ENCODE measurements at places on chromosomes 12 and 14.
A peak's percentile ranks its signal among the peaks of the same experiment; 100 is the strongest.

- no peak for DNase-seq
Measured at GRCh38 chr12:12807970-12808702, 5.0 kb upstream of the DDX47 start.

DNA sequence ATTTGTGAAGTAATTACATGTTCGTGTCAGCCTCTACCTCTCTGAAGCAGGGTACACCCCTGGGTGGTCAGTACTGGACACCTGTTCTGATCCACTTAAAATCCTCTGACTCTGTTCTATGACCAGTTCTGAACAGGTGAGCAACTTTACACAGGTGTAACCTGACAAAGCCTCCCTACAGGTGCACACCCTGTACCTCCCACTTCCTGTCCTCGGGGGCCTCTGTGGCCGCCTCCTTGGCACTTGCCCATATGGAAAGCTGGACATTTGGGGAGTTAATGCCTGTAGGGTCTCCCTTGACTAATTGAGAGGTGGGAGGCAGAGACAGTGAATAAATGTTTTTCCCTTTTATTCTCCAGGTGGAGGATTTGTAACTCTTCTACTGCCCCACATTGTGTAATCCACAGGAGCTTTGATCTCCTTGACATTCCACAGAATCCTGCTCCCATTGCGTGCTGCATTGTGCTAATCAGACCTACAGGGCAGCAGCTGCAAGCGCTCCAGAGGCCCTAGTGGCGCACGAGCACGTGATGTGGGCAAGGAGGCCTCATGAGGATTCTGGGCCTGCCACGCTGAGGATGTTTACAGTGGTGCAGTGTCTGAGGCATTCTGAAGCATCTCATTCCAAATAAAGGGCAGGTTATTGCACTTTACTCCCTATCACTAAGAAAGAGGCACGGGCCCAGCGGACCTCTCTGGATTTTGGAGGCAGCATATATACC is 45.8 kb upstream of the BATF start:
- no peak for DNase-seq

- no peak for DNase-seq
Measured at GRCh38 chr12:95726903-95727302, 63.7 kb downstream of the NTN4 start.

GRCh38 chr14:65195042-65195719 is 92.9 kb upstream of the MAX start:
- DNase-seq = no peak

DNA sequence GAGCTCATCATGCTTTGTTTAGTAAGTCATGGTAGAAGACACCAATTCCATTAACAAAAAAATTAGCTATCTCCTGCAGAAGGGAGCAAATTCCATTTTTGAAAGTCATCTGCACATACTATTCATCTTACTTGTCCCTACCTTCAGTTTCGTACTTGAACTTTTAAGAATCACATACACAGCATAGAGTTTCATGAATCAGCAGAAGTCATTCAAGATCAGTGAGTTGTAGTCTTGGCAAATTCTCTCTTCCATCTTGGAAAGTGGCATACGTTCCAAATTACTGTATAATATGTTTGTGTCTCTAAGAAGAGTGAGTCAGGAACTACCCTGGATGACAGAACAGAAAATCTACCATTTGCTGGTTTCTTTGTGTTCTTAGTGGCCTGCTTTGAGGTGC is 14.1 kb downstream of the VRK1 start:
- no peak for DNase-seq

DNA sequence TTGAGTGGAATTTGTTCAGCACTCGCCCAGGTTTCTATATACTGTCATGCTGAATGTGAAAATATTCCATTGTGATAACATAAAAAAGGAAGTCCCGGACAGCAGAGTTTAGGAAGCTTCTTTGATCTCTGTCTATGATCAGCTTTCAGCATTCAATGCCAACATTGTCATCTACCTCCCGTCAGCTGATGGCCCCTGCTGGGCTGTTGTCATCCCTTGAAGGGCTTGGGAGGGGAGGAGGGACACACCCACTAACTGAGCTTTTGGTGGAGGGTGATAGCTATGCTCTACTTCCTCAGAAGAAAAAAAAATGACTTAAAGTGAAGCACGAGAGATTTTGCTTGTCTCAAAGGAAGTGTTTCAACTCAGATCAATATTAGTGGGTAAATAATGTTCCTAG is 4.7 kb upstream of the KRT77 start:
- DNase-seq = no peak

- no peak for DNase-seq
Measured at GRCh38 chr12:6314776-6315175, 4.3 kb downstream of the PLEKHG6 start.

GRCh38 chr12:27534765-27535161 is 10.8 kb downstream of the PPFIBP1 start:
- no peak for DNase-seq

DNA sequence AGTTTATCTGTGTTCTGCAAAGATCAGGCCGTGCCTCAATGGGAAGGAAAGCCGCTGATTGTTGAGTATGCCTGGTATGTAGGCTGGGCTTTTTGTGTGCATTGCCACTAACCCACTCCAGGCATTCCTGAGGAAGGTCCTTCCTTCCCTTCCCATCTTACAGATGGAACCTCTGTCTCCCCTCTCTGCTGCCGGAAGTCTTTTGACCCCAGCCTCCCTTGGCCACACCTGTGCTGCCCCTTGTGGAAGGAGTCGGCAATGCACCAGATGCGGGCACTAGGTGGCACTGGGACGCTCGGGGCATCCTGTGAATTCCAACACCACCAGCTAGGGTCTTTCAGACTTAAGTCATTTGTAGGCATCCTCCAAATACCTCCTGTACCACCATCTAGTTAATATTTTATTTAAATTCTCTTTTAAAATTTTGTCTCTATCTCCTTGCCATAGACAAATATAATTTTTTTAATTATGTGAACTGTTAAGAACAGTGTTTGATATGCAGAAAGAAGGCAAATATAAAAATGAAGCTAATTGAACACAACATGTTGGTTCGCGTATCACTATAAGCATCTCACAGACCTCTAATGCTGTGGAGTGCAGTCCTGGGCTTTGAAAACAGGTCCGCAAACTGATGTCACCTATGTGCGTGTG is 99.6 kb downstream of the RIN3 start:
- no peak for DNase-seq

- DNase-seq = no peak
Measured at GRCh38 chr12:1474574-1475153, 119.7 kb downstream of the FBXL14 start.

- no peak for DNase-seq
Measured at GRCh38 chr14:93943052-93943451, 15.9 kb downstream of the FAM181A start.

- DNase-seq = peak; percentile 86
Measured at GRCh38 chr12:94100211-94100627, 48.2 kb upstream of the PLXNC1 start.

GRCh38 chr14:24935796-24936195 is 114.2 kb downstream of the STXBP6 start:
- DNase-seq = no peak

GRCh38 chr12:66168410-66168809 is 1.4 kb downstream of the TMBIM4 start:
- DNase-seq = no peak

DNA sequence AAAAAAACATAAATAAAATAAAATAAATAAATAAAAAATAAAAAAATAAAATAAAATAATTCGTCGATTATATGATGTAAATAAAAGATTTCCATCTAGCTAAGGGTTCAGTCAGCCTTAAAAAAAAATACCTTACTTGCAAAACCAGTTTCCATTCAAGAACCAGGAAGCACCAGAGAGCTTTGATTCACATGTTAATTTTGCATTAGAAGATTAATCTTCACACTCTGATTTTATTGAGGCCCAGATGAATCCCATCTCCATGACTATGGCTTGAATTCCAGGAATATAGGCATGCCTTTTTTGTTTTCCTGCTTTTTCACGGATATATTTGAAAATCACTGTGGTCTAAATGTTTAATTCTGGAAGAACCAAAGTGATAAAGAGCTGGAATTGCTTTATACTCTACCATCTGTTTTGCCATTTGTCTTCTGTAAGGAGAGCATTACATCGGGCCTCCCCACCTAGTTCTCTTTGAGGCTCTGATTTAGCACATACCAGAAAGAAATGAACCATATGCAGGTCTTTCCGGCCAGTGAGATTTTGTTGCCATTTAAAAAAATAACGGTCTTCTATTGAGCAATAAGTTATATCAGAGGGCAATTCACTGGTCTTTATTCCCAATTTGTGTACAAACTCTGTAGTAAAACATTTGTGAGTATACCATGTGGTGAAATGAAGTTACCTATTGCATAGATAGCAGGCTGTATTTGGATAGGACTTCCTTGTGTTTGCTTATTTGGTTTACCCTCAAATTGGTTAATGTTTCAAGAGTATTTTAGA is 175.5 kb downstream of the AEBP2 start:
- DNase-seq = no peak

- DNase-seq = no peak
Measured at GRCh38 chr14:40268236-40268635, 836.0 kb upstream of the FBXO33 start.

- no peak for DNase-seq
Measured at GRCh38 chr12:1676043-1676442, 14.8 kb upstream of the ADIPOR2 start.

GRCh38 chr12:69231479-69231878 is 7.9 kb upstream of the CPSF6 start:
- DNase-seq = no peak

- no peak for DNase-seq
Measured at GRCh38 chr14:96416292-96416691, 24.4 kb downstream of the AK7 start.

- no peak for DNase-seq
Measured at GRCh38 chr14:37615582-37616289, 20.3 kb downstream of the TTC6 start.

DNA sequence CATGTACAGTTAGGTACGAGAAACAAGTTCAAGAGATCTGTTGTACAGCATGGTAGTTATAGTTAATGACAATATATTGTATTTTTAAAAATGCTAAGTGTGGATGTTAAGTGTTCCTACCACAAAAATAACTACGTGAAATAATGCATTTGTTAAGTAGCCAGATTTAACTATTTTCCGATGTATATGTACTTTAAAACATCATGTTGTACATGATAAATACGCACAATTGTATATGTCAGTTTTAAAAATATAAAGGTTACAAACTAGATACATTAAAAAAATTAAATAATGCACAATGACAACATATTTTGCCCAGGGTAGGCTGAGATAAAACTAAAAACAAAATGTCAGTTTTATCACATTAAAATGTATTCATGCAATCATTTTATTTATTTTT is 285.1 kb upstream of the DCN start:
- no peak for DNase-seq

GRCh38 chr12:14981049-14981448 is 8.2 kb downstream of the PDE6H start:
- DNase-seq = no peak

GRCh38 chr12:1812650-1813302 is 7.6 kb upstream of the LRTM2 start:
- DNase-seq = no peak

GRCh38 chr14:40757376-40757950 is 849.2 kb upstream of the LRFN5 start:
- no peak for DNase-seq

DNA sequence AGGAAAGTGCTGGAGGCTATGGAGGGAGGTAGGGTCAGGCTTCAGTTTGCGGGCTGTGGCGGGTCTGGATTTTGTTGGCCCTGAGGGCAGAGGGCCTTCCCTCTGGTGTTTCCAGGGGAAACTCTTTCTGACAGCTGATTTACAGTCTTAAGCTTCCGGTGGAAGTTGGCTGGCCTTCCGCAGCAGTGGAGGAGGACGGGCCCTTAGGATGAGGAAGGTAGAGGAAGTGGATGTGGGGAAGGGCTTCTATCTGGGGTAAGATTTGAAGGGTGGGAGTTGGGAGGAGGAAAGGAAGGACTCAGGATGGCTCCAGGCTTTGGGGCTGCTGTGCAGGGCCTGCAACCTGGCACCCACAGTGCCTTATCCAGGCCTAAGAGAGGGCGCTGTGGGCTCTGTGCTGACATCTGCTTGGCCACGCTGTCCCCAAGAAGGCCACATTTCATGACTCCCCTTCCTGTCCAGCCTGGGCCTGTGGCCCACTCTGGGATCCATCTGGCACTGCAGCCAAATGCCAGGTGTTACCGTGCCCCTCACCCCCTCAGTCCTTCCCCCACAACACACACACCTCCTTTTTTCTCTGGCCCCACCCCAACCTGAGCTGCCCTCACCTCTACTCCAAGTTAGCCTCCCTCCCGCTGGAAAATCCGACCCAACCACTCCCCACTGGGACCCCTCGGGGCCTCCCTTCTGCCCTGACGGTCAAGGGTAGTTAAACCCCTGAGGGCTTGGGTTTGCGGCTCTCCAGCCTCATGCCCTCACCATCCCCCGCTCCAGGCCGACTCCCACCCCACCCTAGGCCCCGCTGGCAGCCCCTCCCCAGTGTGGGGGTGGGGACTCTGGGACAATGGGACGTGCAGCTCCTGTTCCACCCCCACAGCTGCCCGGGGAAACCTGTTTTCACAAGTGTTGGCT is 7.7 kb upstream of the PPP1R13B start:
- no peak for DNase-seq

DNA sequence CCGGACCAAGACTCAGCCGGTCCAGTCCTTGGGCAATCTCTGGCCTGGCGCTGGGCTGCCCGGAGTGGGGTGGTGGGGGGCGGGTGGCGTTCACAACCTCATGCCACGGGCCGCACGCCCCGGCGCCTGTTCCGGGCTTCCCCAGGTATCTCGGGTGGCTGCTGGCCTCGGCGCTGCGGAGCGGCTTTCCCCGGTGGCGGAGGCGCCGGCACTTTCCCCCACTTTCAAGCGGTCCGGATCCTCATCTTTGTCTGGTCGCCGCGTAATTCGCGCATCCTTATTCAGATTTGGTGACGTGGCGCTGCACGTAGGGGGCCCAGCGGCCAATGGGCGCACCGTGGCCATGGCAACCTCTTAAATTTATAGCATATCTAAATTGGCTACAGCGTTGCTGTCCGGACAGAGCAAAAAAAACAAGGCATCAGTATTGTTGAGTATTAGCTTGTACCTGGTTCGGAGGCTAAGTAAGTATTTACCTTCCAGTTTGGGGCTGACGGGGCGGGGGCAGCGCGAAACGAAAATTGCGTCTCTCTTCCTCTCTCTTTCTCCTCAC is at the start of gene LHX5:
Gene LHX5 (minus strand): TSS at position 253 of the 553 bp plus-strand sequence. CDS start 373 bp downstream, outside the sequence.
- DNase-seq = no peak

- DNase-seq = no peak
Measured at GRCh38 chr14:77037938-77038568, 9.5 kb upstream of the IRF2BPL start.

DNA sequence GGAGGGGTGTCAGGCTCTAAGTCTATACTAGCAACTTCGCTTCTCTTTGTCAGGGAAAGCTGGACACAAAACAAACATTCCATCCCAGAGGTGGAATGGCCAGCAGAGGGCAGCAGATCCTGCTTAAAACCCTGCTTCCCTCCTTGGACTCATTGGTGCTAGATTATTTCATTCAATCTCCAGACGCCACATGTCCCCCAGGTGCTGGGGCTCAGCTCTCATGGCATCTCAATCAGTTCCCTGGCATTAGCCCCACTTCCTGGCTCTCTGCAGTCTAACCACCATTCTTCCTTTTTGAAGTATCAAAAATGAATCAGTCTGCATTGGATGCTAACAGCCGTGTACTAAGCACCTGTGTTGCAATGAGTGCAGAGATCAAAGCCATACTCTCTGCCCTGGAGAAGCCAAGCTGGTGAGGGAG is 8.1 kb upstream of the PPP1R1A start:
- DNase-seq = no peak

Data from epithelial cell of prostate (primary cell).